Hypothalamus (tissue), 51 donors: ENCODE measurements at places on chromosomes 5 and 9.

DNA sequence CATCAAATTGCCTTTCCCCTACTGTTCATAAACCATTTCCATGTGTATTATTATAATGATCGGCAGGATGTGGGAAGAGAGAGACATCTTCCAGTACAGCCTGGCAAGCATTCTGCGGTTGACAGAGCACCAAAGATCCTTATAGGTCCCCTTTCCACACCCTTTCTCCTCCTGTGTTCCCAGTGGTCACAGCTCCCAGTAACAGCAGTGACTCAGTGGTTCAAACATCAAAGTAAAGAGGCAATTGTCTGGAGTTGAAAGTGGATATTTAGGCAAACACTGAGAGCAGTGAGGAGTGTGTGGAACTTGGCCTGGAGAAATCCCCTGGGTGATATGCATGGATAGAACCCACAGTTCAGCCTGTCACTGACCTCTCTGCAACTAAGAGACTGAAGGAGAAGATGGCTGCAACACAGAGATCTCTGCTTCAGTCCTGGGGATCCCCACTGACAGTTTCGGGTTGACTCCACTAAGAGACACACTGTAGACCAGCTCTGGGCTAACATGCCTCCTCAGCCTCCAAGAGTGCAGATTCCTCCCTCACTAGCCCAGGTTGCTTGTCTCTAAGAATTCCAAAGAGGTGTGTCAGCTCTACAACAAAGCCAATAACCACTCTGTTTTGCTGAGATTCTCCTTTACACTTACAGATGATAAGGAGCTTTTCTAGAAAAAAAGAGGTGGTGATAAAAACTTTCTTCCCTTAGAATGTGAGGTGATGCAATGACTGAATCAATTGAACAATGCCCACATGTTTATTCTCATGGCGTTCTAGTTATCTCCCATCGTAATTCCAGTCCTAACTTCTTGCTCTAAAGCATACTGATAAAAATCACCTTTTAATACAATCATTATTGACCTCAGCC is 94.4 kb upstream of the IL6ST start:
- no peak for DNase-seq

GRCh38 chr9:111113712-111114111 is 75.4 kb upstream of the LPAR1 start:
- no peak for DNase-seq

DNA sequence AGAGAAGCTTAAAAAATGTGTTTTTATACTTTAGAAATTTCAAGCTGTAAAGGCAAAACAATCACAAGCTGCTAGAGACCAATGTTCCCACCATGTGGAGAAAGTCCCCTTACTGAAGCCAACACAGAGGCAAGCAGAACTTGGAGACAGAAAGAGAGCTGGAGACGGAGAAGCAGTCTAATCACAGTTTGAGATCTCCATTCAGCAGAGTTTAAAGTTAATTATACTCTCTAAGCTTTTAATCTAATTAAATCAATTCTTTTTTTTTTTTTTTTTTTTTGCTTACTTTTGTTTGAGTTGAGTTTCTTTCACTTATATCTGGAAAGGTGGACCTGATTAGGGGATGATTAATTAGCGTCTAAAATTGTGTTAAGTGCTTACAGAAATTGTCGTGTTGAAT is 1534.3 kb downstream of the MAT2B start:
- no peak for DNase-seq

DNA sequence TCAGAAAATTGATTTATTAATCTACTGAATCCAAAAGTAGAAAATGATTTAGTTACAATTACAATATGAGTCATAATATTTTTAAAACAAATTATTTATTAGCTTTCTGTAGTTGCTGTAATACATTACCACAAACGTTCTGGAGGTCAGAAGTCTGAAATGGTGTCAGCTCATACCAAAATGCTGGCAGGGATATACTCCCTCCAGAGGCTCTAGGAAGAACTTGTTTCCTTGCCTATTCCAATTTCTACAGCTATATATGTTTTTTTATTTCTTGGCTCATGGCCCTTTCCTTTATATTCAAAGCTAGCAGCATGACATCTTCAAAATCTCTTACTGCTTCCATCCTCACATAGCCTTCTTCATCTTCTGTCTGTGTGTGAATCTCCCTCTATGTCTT is 667.9 kb upstream of the ITGA1 start:
- no peak for DNase-seq

- no peak for DNase-seq
Measured at GRCh38 chr9:84941792-84942191, 272.3 kb downstream of the NTRK2 start.

GRCh38 chr9:124077915-124078572 is 66.5 kb downstream of the LHX2 start:
- DNase-seq = no peak

DNA sequence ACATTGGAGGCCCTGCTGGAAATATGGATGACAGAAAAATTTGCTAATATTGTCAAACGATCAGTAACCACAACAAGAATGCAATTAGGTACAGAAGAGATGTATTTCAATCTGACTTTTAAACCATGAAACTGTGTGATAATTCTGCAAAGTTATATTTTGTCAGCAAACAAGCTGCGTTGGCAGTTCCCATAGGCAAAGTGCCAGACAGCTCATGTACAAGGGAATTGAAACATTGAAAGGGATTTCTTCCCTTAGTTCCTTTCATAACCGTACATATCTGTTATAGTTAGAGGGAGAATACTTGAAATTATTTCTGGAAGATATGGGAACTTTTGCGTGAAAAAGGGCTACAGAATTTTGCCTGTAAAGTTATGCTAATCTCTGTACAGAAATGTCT is 419.4 kb upstream of the PTGER4 start:
- no peak for DNase-seq

GRCh38 chr5:27906931-27907601 is 868.7 kb upstream of the CDH9 start:
- no peak for DNase-seq

GRCh38 chr9:121210536-121210935 is 8.9 kb upstream of the RAB14 start:
- no peak for DNase-seq

DNA sequence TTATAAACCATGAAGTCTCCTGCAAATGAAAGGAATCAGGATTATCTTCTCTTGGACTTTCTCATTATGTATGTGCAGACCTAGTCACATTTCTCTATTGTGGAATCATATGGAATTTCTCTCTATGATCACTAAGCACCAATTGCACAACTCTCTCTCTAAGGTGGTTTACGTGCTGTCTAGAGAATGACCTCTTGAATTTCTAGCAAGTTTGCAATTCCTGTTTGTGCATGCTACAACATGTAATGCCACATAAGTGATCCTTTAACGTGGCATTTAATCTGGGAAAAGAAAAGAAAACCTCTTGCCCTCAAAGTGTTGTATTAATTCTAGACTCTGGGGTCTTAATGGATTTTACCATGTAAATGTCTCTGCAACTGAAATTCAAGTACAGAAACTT is 5.0 kb upstream of the PPP2R2B start:
- no peak for DNase-seq

- no peak for DNase-seq
Measured at GRCh38 chr5:175654339-175654738, 3.5 kb upstream of the HRH2 start.

DNA sequence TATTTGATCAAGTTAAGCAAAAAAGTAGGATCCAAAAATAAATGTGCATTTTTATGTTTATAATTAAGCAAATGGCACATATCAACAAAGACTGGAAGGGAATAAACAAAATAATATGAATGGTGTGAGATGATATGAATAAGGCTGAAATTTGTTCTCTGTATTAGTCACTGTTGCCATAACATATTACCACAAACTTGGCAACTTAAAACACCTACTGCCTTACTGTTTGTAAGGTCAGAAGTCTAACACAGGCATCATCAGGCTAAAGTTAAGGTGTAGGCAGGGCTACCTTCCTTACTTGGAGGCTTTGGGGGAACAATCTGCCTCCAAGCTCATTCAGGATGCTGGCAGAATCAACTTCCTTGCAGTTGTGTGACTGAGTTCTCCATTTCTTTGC is 19.3 kb downstream of the PGGT1B start:
- DNase-seq = no peak

DNA sequence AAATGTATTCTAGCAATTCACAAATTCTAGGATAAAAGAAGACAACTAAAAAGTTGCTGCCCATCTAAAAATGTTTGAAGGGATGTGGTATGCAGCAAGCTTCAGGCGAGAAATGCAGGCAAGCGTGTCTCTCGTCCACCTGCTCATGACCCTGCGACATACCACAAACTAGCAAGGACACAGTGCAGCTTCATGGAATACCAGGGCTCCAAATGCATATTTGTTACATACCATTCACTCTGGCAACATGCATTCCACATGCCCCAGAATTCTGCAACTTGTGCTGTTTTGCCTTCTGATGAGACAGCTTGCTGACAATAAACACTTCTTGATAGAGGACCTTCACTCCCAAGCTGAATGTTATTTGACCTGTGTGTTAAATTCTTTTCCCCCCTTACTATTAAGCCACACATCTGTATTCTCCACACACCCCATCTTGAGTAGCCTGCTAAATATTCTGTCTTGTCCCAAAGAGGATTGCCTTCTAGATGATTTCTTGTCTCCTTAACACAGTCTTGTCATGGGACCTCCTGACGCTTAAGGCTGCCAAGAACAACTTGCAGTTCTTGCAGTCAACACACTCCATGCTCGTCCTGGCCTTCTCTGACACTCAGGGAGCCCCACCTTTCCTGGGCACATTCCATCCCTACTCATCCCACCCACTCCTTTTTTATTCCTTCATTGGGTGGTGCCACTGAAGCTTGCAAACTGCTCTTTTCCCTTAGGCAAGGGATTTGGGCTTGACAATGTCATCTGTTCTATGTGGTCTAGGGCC is 340.5 kb downstream of the PIK3R1 start:
- no peak for DNase-seq

- no peak for DNase-seq
Measured at GRCh38 chr9:124558777-124559470, 51.7 kb upstream of the NR5A1 start.

DNA sequence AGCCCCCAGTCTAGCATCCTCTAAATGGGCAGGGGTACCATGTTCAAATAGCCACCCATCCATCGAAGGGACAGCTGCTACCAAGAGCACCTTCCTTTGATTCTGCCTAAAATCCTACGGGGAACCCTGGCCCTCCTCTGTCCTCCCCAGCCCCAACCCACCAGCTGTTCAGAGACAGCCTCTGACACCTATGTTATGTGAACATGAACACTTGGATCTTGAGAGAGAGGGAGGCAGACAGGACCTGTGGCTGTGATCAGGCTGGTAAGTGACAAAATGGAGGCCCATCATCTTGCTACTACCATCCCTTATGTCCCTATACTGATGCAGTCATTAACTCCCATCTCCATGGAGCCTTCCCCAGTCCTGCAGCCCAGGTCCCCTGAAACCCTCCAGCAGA is 8.2 kb downstream of the SLC23A1 start:
- no peak for DNase-seq

DNA sequence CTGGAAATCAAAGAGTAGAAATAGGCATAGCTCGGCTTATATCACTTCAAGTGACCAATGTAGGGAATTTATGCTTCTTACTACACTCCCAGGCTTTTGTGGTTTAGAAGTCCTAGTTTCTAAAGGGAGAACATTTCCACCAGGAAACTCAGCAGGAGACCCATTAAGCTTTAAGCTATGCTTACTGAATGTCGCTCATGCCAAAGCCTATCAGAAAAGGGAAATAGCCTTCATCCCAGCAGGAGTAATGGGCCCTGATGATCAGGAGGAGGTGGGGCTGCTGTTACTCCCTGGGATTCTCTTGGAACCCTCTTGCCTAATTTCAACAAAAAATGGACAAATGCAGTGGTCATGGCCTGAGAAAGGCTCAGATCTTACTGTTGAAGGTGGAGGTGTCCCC is 54.5 kb upstream of the SEMA6A start:
- no peak for DNase-seq

GRCh38 chr5:39484673-39485072 is 59.9 kb upstream of the DAB2 start:
- no peak for DNase-seq

- DNase-seq = no peak
Measured at GRCh38 chr5:6041977-6042550, 336.3 kb downstream of the MED10 start.

GRCh38 chr9:82110881-82111280 is 122.3 kb downstream of the SPATA31D1 start:
- DNase-seq = no peak

DNA sequence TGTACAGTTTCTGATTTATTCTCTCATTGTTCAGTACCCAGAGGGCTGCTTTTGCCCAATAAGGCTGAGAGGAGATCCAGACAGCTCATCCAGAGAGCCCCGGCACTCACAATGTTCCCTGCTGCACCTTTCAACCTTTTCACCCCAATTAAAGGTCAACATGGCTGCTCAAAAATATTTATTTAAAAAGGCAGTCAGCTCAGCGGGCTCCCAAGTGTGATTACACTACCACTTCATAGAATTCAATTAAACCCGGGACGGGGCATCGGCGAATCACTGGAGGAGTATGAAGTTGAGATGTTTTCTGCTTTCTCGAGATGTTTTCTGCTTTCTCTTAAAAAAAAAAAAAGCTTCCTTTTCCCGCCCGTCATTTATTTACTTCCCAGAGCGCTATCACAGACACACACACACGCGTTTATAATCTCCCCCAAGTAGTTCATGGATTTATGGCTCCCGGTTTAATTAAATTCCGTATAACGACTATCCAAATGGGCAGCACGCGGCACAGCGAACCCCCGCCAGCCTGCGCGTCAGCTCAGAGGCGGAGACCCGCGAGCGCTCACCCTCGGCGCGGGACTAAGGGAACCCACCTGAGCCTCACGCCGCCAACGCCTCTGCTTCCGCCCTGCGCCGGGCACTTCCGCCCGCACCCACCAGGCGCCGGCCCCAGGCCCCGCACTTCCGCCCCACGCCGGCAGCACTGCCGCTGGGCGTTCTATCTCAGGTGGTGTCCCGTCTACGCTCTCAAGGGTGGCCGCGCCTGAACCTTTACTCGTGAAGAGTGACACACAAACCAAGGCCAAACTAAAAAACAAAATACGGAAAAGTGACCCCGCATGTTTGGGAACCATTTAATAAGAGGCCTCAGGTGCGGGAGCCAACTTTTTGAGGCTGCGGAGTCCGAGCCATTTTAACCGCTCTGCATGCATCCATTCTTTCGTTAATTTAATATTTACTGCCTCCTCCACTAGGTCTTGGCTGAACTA is at the start of gene C5orf63:
C5orf63 (minus strand) TSS at position 642 of the 986 bp plus-strand sequence. CDS start 14,507 bp downstream, outside the sequence.
- no peak for DNase-seq
